ENCODE measurements at places on chromosomes 13 and 19.

DNA sequence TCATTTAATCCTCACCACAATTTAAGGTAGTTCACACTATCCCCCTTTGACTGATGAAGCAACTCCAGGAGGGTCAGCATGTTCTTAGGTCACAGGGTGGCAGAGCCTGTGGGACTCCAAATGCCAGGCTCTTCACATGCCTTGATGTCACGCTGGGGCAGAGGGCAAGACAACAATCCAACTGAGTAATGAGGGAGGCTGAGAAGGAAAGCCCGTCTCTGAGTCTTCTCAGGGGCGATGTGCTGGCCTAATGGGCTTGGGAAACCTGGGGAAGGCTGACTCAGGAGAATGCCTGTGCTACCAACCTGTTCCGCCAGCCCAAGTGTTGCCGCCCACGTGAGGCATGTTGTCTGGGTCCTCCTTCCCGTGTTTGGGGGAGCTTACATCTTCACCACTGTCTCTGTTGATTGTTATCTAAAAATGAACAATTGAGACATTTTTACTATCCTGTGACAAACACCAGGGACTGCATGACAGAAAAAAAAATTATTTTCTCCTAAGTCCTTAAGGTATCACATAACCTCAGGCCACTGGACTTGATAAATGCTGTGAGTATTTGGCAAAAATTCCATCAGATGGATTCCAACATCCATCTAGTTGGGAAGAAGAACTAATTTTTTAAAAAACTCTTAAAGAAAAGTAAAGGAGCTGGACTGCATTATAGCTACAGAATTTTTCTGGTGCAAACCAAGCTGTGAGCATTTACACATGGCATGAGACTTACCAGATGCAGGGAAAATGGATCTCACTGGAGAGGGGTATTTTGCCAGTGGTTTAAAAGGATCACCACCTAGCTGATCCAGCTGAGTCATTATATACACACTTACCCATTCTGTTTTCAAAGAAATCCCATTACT lies 157.5 kb downstream of the RGCC start:
- no peak for DNase-seq

DNA sequence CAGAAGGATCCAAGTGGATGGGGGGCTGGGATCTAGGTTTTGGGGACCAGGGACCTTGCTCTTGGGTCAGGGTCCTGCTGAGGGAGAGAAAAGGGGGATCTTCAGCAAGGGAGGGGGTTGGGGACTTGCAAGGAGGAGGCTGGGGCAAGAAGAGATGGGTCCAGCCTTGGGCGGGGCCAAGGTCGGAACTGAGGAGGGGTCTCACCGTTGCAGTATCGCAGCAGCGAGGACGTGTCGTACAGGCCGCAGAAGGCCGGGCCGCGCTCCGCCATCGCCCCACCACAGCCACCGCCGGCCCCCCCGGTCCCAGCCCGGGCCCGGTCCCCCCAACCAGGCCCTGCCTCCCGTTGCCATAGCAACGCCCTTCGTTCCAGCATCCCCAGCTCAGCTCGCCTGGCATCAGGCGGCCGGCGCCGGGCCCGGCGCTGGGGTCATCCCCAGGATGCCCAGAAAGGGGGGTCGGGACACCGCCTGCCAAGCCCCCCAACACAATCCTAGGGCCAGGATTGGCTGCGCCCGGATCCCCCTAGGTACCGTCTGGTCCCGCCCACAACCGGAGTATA lies 6.0 kb upstream of the EML2 start:
- no peak for DNase-seq

GRCh38 chr13:84466461-84466860 lies 584.2 kb upstream of the SLITRK1 start:
- DNase-seq = no peak

DNA sequence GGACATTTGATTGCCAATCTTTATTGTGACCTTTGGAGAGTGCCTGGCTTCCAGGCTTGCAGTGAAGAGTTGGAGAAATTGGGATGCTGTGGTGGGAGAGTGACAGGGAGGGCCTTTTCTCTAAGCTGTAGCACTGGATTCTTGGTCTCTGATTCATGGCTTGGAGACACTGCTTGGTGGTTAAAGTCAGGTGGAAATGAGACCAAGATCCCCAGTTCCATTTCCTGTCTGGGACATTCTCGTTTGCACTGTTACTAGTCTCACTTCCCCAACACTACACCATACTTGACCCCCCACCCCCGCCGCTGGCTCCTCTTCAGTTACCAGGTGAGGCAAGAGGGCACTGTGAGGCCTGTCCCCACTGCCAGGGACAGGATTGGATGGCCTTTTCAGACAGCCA lies 2.9 kb downstream of the SUPT5H start:
- no peak for DNase-seq

GRCh38 chr13:44112700-44113329 lies 233.1 kb downstream of the LACC1 start:
- DNase-seq = no peak

GRCh38 chr19:30304540-30304939 lies 67.6 kb upstream of the ZNF536 start:
- no peak for DNase-seq

DNA sequence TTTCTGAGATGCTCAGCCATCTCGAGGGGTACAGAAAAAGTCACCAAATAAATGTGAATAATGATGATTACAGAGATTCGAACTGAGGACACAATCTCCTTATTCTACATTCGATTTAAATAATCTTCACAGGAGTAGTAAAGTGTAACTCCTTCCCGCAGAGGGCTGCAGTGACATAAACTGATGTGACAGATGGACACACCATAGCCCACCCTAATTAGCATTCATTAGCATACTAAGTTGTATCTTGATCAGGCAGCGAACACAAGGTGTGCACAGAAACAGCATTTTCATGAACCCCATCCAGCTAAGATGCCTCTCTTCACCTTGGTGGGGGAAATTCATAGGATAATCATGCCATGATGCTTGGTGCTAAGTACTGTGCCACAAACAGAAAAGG lies 83.0 kb downstream of the TNFSF11 start:
- no peak for DNase-seq

GRCh38 chr13:33869005-33869404 lies 51.1 kb downstream of the RFC3 start:
- DNase-seq = no peak

DNA sequence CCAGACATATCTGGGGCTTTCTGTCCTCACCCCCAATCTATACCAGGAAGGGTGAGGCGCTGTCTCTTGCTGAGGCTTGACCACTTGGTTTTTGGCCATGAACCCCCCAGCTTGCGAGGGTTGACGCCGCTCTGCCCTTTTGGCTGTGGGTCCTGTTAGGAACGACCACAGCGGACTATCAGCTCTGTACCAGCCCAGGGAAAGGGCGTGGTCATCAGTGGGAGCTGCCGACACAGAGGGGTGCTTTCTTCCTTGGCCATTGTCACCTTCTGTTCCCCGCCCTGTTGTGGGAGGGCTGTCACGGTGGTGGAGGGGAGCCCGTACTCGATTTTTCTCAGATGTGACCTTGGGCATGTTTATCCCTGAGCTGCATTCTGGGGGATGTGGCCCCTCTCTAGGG lies 5.7 kb downstream of the DCAF15 start:
- no peak for DNase-seq

- peak; percentile 69 for DNase-seq
These were observed 1.0 kb downstream of the SMIM24 start for GRCh38 chr19:3479177-3479833.

DNA sequence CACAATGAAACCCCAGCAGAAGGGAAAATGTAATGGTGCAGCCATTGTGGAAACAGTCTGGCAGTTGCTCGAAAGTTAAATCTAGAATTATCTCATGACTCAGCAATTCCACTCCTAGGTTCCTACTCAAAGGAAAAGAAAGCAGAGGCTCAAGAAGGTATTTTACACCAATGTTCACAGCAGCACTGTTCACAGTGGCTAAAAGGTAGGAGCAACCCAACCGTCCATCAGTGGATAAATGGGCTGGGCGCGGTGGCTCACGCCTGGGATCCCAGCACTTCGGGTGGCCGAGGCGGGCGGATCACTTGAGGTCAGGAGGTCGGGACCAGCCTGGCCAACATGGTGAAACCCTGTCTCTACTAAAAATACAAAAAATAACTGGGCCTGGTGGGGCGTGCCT lies 25.9 kb downstream of the ZFR2 start:
- no peak for DNase-seq

- DNase-seq = no peak
These were observed 39.1 kb downstream of the SMAD9 start for GRCh38 chr13:36880961-36881360.

- no peak for DNase-seq
These were observed 63.4 kb downstream of the KDM4B start for GRCh38 chr19:5032101-5032967.

DNA sequence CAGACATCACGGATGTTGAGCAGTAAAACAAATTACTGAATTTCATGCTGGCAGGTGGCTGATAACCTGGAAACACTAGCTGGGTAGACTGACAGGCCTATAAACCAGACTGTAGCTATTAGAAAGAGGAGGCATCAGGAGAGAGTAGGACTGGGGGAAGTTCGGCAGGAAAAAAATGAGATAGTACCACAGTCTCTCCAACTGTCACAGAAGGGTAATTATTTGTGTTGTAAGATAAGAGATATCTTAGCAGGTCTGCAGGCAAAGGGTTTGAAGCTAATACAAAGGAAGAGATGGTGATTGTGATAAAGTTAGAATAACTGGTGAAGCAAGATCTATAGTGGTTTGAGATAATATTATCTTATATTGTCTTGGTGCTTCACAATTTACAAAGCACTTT lies 41.7 kb downstream of the MIPEP start:
- no peak for DNase-seq

- DNase-seq = no peak
These were observed 57.9 kb downstream of the SPACA7 start for GRCh38 chr13:112434032-112434431.

DNA sequence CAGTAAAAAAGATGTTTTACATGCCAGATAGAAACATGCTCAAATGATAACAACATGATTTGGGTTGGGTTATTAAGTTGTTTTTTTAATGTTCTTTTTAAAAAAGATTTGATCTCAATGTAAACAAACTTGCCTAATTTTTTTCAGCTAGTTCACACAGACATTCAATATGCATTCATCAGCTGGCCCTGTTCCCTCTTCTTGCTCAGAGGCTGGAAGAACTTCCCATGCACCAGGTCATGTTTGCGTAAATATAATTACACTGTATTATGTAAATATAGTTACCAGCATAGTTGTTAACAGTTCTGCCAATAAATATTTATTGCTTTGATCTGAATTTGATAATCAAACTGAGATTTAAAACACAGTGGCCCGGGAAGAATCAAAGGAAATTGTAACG lies 70.6 kb downstream of the ATP11A start:
- DNase-seq = no peak

- DNase-seq = no peak
These were observed 1.1 kb downstream of the NAA16 start for GRCh38 chr13:41312176-41312500.

- DNase-seq = peak; percentile 62
These were observed 24.6 kb upstream of the BCL3 start for GRCh38 chr19:44723952-44724319.

GRCh38 chr13:113528101-113528812 lies 37.7 kb upstream of the DCUN1D2 start:
- DNase-seq = no peak

DNA sequence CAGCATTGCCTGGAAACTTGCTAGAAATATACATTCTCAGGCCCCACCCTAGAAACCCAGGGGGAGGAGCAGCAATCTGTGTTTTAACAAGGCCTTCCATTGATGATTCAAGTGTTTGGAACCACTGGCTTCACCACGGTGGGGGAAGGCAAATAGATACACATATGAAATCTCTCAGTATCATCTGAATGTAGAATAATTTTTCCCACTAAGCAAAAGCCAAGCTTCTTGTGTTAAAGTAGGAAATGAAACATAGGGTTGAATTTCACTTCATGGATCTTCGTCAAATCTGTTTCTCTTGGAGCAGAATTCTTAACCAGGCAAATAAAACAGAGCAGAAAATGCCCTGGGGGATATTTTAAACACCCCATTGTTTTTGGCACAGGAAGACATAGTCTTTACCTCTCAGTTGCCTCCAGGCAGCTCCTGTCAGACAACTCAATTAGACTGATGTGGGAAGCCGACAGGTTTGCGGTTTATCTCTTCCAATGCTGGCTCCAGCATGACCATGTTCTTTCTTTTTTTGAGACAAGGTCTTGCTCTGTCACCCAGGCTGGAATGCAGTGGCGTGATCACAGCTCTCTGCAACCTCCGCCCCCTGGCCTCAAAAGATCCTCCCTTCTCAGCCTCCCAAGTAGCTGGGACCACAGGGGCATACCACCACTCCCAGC lies 213.0 kb downstream of the FOXO1 start:
- DNase-seq = no peak

DNA sequence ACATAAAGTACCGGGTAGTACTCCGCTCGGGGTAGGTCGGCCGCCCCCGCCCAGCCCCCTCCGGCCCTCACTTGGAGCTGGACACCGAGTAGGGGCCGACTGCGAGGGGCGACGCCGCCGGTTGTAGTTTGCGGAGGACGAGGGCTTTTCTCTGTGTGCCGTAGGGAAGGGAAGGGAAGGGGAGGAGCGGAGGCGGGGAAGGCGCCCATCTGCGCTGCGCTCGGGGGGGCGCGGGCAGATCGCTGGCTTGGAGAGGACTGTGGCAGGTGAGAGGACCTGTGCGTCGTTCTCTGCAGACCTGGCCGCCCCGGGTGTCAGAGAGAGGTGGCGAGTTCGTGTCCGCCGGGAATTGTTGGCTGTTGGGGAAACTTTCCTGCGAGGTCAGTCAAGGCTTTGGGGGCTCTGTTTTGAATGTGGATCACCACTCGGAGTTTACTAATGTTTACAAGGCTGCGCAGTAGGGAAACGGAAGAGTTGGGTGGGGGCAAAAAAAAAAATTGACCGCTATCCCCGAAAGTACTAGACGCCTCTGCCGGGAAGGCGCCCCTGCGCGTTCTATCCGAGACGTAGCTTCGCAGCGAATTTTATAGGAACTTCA lies 1.4 kb downstream of the ING1 start:
- peak; percentile 71 for DNase-seq

DNA sequence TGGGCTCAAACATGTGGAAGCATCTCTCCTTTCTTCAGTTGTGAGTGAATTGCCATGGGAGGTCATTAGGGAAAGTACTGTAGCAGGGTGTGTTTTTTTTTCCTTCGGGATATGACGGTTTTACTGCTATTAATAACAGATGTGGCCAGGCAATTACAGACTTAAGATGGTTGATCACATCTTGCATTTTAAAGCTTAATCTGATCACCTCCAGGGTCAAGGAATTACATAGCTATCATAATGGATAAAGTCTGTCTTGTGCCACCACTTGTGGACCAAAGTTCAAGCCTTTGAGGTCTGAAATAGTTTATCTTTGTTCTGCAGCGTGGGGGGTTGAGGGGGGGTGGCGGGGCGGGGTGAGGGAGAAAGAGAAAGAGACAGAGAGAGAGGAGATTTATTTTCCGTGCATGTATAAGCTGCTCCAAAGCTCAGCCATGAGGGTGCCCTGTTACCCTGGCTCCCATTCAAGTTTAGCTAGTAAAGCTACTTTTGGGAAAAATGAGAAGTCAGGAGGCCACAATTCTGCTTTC lies 5.5 kb upstream of the SERP2 start:
- DNase-seq = no peak

- DNase-seq = no peak
These were observed 130.3 kb downstream of the USP12 start for GRCh38 chr13:27041341-27041740.

GRCh38 chr19:29415507-29415906 lies 110.3 kb upstream of the VSTM2B start:
- no peak for DNase-seq

GRCh38 chr19:52901842-52902241 lies 4.4 kb upstream of the ZNF320 start:
- DNase-seq = no peak

Measured in H1 (cell line).